Central memory CD4-positive, alpha-beta T cell (primary cell): ENCODE measurements at places on chromosomes 1 and 21.

GRCh38 chr1:183770816-183771128 is 34.1 kb upstream of the RGL1 start:
- DNase-seq: no peak

DNA sequence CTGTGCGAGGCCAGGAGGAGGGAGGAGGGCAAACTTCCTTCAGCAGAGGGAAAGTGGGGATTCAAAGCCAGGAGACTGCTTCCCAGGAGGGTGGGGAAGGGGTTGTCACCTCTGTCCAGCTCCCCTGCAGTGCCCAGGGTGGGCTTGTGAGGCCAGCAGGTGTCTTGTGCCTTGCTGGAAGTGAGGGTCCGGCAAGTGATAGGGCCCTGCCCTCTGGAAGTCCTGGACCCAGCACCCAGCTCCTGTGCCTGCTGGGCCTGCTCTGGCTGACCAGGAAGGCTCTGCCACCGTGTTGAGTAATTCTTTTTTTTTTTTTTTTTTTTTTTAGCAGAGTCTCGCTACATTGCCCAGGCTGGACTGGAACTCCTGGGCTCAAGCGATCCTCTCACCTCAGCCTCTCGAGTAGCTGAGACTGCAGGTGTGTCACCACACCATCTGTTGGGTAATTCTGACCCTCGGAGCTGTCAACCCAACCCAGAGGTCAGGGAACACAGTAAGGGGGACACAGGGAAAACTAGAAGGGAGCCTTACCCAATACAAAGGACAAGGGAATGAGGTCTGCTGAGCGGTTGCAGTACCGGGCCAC is 1.0 kb downstream of the BEST4 start:
- DNase-seq: no peak

- DNase-seq: no peak
These were observed 131.5 kb upstream of the LMO4 start for GRCh38 chr1:87197156-87197555.

- peak; percentile 36 for DNase-seq
These were observed 19.1 kb downstream of the RPAP2 start for GRCh38 chr1:92317836-92318493.

GRCh38 chr1:84269306-84269705 is 32.2 kb upstream of the SAMD13 start:
- no peak for DNase-seq

DNA sequence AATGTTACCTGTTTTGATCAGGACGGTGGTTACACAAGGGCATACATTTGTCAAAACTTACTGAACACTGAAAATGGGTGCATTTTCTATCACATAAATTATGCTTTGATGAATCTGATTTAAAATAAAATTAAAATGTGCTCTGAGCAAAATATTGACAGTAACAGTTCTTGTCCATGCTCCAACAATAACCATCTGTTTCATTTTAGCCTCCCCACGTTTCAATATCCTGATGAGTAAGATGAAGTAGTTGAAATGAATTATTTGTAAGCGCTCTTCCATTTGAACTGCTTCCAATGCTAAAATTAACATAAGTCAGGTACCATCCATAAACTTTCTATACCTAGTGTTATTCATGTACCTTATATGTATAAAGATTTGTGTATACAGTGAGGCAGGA is 365.4 kb downstream of the LTN1 start:
- DNase-seq: no peak

DNA sequence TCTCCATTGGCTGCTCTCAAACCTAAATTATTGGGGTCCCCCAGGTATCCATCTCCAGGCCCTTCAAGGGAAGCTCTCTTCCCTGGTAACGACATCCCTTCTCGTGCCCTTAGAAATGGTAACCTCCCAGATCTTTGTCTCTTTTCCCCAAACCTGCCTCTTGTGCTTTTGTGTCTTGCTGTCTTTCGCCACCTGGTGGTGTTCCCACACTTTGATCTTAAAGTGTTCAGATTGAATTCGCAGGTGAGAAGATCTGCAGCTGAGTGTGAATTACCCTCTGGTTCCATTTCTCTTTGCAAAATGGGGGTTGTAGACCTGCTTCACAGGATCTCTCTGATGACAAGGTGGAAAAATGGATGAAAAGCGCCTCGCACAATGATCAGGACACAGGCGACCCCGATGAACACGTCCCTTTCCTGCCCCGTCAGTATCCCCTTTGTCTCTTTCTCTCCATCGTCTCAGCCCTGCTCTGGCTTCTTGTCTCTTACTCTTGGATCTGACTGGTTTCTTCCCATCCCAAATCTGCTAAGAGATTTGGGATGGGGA is 53.1 kb downstream of the DOP1B start:
- peak; percentile 38 for DNase-seq

GRCh38 chr1:234675572-234675971 is 65.6 kb upstream of the IRF2BP2 start:
- DNase-seq: no peak

DNA sequence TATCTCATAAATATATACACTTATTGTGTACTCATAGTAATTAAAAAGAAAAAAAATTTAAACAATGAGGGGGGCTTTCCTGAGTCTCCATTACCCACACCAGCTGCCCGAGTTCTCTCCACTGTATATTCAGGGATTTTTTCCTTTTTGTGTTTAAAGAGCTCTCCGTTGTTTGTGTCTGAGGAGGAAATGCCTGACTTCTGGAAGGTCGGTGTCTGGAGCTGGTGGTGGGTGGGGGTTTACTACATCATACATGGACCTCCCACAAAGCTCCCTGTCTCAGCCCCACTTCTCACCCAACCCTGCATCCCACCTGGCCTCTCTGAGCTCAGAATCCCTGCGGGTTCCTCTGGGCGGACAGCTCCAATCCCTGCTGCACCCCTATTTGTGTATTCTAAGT is 64.1 kb upstream of the ETV3 start:
- DNase-seq: no peak

GRCh38 chr1:196660852-196661251 is 9.0 kb downstream of the CFH start:
- DNase-seq: peak; percentile 21
